Daoy (cell line): ENCODE measurements at places on chromosomes 4 and X. TPM values are rescaled to one million over a fixed set of nuclear protein-coding genes. Genes with fewer than 3 reads are reported as not detected.

DNA sequence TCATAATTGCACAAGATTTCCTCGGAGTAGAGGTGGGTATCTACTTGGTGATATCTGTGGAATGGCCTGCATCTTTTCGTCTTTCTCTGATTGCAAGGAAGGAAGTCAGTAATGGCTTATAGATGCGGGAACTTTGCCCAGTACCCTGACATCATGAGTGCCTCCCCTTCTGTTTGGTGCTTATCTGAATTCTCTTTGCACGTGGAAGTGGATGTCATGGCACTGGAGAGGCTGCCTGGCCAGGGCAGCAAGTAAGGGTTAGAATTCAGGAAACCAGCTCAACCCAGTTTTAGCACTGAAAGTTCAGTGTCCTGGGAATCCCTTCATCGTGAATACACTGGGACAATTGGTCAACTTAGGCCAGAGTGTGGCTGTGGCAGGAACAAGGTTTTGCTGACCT is 83.5 kb upstream of the RAPGEF2 start:
- no peak for DNase-seq

DNA sequence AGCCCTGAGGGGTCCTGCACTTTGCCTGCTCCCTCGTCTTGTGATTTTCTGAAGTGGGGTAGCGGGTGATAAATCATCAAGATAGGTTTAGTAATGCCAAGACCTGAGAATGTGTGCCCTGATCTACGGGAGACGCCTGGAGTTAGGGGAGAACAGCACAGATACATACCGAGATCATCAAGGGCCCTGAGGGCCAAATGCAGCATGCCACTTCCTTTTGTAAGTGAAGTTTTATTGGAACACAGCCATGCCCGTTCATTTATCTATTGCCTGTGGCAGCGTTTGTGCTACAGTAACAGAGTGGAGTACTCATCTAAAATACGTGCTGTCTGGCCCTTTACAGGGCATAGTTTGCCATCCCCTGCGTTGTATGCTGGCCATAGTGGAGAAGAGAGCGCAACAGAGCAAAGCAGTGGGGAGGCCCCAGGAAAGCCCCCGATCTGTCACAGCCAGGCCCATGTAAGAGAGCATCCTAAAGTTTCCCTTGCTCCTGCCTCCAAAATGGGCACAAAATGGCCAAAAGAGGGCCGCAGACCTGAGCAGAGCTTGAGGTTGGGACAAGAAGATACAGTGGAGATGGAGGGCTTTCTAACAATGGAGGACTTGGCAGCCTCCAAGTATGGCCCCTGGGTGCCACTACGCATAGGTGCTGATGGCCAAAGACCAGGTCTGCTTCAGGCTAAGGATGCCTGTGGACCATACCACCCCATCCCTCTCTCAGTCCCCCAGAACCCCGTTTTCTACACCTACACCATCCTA is 167.0 kb downstream of the SMIM20 start:
- DNase-seq = no peak

DNA sequence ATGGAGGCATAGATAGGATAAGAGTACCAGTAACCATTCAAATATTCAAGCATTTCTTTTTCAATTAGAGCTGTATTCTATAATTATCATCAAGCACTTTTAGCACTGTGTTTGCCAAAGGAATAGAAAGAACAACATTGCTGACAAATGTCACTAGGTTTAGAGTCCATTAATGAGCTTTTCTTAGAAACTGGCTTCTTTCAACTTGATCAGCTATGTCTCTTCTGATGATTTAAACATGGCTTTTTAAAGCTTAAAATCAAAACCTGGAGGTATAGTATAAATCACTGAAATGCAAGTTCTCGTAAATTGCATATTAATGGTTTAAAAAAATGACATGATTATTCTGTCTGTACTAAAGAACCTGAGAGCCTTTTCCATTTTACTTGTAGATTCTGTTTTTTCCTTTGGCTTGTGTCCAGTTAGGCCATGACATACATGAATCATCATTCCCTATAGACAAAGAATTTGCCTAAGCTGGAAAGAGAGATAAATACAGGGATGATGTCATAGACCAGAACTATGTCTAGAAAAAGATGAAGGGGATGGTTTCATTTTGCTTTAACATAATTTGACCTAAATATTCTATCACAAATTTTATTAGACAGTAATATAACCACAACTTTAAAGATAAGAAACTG is 340.1 kb upstream of the CTSO start:
- DNase-seq = peak; percentile 57

DNA sequence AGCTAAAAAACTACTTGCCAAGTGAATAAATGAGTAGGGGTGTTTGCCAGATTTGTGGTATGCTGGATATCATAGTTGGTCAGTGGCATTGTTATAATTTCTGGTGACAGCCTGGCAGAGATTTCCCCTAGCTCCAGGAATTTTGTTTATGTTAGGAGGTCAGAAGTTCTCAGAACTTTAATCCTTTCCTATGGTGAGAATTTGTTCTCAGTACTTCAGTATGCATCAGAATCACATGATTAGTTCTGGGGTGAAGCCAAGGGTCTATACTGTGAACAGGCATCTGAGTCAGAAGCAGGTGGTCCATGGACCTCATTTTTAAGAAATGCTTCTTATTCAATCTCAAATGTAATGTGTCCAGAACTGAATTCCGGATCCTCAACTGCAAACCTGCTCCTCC is 10.5 kb downstream of the RASSF6 start:
- peak; percentile 16 for DNase-seq

DNA sequence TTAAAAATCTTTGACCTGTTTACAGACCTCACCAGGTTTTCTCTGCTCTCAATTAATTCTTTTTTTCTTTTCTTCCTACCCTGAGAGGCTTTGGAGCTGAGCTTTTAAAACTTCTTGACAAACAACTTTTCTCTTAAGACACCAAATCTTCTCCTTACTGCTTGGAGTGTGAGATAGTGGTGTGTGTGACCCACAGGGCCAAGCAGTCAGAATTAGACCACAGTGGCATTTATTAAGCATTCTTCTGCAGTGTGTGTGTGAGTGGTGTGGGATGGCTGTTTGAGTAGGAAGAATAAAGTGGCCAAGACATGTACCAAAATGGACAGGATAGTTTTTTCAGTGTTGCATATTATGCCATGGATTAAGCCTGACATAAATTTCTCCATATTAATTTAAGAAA is 665.1 kb downstream of the RAPGEF2 start:
- DNase-seq = no peak

DNA sequence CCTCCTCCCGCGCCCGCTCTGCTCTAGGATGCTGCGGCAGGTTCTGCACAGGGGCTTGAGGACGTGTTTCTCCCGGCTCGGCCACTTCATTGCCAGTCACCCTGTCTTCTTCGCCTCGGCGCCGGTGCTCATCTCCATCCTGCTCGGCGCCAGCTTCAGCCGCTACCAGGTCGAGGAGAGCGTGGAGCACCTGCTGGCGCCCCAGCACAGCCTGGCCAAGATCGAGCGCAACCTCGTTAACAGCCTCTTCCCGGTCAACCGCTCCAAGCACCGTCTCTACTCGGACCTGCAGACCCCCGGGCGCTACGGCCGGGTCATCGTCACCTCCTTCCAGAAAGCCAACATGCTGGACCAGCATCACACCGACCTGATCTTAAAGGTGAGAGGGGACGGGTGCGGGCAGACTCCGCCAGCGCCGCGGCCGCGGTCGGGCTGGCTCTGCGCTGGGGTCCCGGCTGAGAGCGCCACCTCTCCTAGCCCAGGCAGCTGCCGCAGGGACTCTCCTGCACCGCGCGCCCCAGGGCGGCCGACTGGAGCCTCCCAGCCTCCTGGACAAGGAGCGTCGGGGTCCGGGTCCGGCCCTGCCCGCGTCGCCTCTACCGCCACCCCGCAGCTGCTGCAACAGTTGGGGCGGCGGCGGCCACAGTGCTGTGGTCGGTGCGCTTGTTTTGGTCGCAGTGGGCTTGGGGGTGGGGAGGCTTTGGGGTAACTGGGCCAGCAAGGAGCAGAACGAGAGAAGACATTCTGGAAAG is at the start of gene PTCHD1:
Gene PTCHD1, plus strand, starts transcription at position 2 of the 752 bp plus-strand sequence. Its CDS starts 27 bp downstream, at position 29.
- peak; percentile 5 for DNase-seq

DNA sequence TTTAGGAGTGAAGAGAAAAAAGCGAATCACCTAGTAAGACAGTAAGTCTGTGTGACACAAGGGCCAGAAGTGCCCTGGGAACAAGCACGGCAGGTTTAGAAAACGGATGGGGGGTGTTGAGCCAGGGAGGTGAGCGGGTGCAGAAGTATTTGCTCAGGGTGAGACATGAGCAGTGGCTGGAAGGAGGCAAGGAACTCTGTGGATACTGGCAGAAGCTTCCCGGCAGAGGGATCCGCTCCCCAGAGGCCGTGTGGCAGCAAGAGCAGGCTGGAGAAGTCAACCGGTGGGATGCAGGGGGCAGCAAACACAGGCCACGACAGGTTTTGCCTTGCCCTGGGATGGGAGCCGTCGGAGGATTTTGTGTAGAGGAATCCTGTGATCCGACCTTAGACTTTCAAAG is 2.3 kb upstream of the UVSSA start:
- no peak for DNase-seq

- no peak for DNase-seq
Observed at GRCh38 chr4:140346136-140346535, 27.3 kb upstream of the SCOC start.

- no peak for DNase-seq
Observed at GRCh38 chrX:130694983-130695382, 208.0 kb downstream of the ENOX2 start.

DNA sequence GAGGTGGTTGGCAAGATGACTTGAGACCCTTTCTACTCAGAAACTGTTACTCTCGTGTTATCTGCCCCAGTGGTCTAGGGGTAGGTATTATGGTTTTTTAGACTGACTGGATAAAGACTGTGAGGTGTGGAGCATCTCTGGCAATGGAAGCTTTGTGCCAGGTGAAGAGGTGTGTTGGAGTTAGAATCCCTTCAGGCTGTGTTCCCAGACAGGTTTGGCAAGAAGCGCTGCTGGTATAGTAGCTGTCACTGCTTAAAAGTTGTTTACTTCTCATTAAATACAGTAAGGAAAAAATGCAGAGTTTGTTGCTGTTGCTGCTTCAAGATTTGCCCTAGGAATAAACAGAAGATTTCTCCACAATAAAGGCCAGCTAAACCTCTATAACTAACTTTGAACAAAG is 35.3 kb downstream of the AREG start:
- no peak for DNase-seq

GRCh38 chr4:42646999-42647541 is 9.8 kb downstream of the ATP8A1 start:
- no peak for DNase-seq

- peak; percentile 17 for DNase-seq
Observed at GRCh38 chr4:151753056-151753455, 7.8 kb downstream of the GATB start.

- no peak for DNase-seq
Observed at GRCh38 chr4:114078636-114079035, 99.2 kb upstream of the ARSJ start.

GRCh38 chr4:124152132-124152531 is 560.4 kb downstream of the ANKRD50 start:
- peak; percentile 1 for DNase-seq

DNA sequence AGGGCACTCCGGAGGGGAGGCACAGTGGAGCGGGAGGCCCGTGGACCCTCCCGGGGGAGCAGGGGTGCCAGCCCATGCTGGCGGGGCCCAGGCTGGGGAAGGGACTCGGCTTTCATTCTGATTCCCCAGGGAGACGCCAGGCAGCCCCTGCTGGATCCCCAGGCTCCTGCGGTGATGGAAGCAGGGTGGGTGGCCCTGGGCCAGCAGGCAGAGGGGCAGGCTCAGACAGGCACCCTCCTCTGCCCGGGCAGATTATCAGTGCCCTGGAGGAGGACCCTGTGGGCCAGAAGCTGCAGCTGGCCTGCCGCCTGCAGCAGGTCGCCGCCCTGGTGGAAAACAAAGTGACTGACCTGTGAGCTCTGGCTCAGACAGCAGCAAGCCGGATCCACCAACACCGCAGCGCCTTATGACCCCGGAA is 2.1 kb upstream of the SRPK3 start:
- no peak for DNase-seq

DNA sequence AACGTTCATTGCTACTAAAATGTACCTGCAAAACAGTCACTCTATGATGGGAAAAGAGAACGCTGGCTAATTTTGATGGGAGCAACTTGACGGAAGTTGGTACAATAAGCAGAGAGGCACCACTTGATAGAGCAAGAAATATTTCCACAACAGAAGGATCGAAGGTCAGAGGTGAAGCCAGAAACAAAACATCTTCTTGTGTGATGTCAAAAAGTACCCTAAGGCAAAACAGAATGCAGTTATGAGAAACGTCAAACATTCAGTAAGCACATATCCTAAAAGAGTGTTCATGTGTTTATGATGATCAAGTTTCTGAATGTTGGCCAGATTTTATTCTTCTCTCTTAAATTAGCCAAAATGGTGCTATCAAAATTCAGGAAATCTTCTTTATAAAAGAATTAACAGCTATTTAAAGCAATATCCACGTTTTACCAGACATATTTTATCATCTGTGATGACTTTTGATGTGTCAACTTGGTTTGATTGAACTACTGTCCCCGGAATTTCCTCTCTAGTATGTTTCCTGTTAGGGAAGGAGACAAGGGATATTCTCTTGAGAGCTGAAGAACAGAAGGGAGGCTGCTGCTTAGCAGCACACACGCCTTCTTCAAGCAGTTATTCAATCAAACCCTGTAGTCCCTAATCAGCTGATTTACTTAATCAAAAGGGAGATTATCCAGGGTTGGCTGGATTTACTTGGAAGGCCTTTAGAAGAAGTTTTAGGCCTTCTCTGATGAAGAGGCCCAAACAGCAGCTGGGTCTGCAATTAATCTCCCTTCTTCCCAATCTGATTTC is 15.7 kb downstream of the AASDH start:
- no peak for DNase-seq

GRCh38 chr4:18394656-18395055 is 373.1 kb upstream of the LCORL start:
- no peak for DNase-seq

- no peak for DNase-seq
Observed at GRCh38 chr4:128711361-128711760, 98.1 kb upstream of the JADE1 start.

- DNase-seq = no peak
Observed at GRCh38 chr4:186580669-186581068, 25.3 kb upstream of the MTNR1A start.

DNA sequence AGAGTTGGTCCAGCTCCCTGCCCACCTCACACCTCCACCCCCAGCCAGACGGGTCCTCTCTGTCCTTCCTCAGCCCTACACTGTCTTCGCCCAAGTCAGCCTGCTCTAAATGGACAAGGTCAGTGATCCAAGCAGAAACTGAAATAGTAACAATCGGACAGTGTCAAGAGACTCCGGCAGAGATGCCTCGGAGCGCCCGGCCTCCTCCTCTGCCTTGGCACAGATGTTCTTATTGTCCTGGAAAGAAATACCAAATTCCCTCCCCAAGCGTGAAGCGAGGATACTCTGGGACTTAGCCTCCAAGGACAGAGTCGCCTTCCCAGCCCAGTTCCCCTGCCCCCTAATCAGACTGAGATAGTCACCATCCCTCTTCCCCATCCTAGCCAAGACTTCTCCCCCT is 28.5 kb downstream of the UTP14A start:
- DNase-seq = no peak

GRCh38 chr4:11623726-11624037 is 195.0 kb upstream of the HS3ST1 start:
- no peak for DNase-seq

The ZAR1 gene
- total RNA-seq = 0.11 TPM in 1 of 2 replicates, not detected in the other

The REELD1 gene
- total RNA-seq = not detected in 2 replicates

The USP9X gene
- total RNA-seq = 33.9 and 34.1 TPM in 2 replicates

The RPA4 gene
- total RNA-seq = 0.34 TPM in 1 of 2 replicates, not detected in the other

The TGIF2LX gene
- 0.69 and 0.77 TPM in 2 replicates for total RNA-seq

The HSFX3 gene
- not detected in 2 replicates for total RNA-seq

The BCLAF3 gene
- 2.1 and 10.3 TPM in 2 replicates for total RNA-seq

The TNIP3 gene
- total RNA-seq = 0.06 and 1.6 TPM in 2 replicates

The SMIM43 gene
- 0.29 TPM in 1 of 2 replicates, not detected in the other for total RNA-seq

The ZNF275 gene
- total RNA-seq = 3.5 and 5.2 TPM in 2 replicates

The DUSP9 gene
- 10.2 and 16.4 TPM in 2 replicates for total RNA-seq

The HTN3 gene
- not detected in 2 replicates for total RNA-seq

The CHRDL1 gene
- 0.27 and 1.5 TPM in 2 replicates for total RNA-seq

The USP17L5 gene
- not detected in 2 replicates for total RNA-seq
